ENCODE measurements at places on chromosomes 5 and 9.

DNA sequence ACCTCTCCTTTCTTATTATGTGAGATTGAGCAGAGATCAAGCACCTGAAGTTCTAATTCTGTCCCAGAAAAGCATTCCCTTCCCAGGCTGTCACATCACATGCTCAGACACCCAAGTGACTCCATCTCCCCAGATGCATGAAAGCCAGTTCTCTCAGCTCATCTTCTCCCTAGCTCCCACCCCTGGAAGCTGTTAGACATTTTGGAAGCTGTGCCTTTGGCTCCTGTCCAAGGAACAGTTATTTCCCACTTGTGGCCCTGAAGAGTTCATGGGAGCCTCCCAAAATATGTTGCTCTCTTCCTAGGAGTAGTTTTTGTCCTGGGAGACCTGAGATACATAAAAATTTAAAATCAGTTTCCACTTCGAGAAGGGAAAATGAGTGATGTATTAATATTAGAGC lies 161.4 kb upstream of the GAS1 start:
- DNase-seq: no peak

- no peak for DNase-seq
These were observed 3.6 kb upstream of the OLFM1 start for GRCh38 chr9:135083831-135084230.

DNA sequence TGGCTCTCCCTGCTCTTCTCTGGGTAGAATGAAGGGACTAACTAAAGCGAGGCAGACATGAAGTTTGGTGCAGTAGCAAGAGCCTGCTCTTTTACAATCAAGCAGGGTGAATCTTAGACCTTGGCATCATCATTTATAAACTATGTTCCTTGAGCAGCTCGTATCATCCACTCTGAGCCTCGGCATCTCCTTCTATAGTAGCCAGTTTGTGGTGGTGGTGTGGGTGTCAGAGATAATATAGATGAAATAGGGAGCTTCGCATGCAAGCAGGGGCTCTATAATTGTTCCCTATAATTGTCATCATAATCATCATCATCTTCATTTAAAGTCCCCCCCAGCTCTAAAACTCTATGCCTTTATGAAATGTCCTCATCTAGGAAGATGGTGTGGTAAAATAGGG lies 72.5 kb upstream of the SAP30L start:
- DNase-seq: no peak

DNA sequence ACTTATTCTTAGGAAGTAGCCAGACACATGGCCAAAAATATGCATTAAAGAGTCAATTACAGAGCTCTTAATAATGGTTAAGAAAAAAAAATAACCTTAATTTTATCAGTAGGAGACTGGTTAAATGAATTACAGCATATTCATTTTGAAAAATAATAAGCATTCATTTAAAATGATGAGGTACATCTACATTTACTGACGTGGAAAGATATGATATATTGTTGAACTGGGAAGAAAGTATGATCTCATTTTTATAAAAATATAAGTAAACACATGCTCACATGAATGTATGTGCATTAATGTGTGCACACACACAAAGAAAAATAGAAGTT lies 250.3 kb downstream of the ENC1 start:
- DNase-seq: no peak

GRCh38 chr5:44833249-44833648 lies 24.5 kb downstream of the MRPS30 start:
- no peak for DNase-seq

DNA sequence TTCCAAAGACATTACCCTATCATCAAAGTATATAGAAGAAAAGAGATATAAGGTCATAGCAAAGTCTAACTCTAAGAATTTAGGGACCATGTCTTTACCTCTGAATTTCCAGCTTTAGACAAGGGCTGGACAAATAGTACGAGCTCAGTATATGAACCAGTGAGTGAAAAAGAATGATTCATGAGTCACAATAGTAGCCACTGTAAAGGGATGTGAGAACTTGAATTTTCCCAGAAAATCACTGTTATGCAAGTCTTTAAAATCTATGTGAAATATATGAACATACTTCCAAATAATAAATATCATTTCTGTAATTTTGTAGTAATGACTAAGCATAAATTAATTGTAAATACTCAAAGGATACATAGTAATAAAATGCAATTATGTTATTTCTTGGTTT lies 305.9 kb upstream of the PRR16 start:
- no peak for DNase-seq

DNA sequence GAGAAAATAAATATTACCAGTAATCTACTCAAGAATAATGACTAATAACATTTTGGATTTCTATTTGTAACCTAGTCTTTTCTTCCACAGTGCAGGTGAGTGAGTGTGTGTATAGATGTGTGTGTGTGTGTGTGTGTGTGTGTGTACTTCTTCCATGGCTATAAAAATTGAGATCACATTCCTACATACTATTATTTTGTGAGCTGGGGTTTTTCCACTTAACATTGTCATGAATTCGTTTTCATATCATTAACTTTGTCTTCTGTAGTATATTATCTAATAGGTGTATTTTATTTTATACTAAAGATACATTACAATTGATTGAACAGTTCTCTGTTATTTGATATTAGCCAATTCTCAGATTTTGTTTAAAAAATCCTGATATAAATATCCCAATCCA lies 152.4 kb upstream of the TRPC7 start:
- DNase-seq: no peak

GRCh38 chr5:50975840-50976239 lies 309.4 kb downstream of the PARP8 start:
- DNase-seq: no peak

- no peak for DNase-seq
These were observed 9.5 kb upstream of the QSOX2 start for GRCh38 chr9:136255166-136255538.

- DNase-seq: no peak
These were observed 3.7 kb upstream of the FSD1L start for GRCh38 chr9:105444130-105444529.

GRCh38 chr5:174552428-174552827 lies 172.0 kb upstream of the MSX2 start:
- no peak for DNase-seq

- no peak for DNase-seq
These were observed 82.6 kb downstream of the PBX3 start for GRCh38 chr9:125829743-125830142.

DNA sequence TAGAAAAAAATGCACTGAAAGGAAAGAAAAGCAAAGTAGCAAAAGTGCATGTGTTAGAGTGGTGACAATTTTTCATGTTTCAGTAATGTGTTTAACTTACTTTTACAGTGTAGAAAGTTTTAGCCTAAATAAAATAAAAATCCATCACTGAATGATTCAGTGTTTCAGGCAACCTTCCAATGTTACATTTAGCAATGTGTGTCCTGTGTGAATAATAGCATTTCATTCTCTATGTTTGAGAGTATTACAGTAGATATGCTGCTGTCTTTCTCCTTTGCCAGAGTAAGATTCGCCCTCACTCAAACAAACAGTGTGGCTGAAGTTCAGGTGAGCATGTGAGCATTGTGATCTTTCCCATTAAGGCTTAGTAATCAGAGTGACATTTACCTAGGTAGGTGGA lies 171.1 kb downstream of the TARS1 start:
- no peak for DNase-seq

DNA sequence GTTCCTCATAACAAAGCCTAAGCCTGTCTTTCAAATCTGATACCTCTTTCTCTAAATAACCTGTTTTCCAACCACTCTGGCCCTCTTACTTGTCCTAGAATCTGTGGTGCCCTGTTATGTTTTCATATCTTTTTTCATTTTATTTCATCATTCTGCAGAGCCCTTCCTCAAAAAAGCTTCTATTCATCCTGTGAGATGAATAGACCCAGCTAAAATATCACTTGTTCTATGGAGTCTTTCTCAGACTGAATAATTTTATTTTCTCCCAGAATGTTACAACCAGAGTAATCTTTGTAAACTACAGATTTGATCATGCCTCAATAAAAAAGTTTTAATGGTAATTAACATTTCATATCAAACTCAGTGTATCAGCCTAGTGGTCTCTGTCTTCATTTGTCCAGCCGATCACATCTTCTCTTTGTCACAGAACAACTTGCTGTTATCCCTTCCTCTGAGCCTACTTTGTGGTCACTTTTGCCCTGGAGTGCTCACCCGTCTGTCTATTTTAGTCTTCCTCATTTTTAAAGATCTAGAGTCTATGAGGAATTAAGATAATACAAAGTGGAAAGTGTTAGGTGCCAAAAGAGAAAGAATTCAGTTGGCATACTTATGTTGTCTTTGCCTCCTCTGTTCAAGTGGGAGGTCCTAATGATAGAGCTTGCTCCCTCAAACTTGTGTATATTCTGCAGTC lies 77.8 kb downstream of the ZCCHC7 start:
- no peak for DNase-seq

DNA sequence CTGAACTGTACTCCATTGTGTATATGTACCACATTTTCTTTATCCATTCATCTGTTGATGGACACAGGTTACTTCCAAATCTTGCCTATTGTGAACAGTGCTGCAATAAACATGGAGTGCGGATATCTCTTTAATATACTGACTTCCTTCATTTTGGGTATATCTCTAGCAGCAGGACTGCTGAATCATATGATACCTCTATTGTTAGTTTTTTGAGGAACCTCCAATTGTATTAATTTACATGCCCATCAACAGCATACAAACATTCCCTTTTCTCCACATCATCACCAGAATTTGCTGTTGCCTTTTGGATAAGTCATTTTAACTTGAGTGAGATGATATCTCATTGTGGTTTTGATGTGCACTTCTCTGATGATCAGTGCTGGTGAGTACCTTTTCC lies 81.8 kb upstream of the FAM120A start:
- no peak for DNase-seq

- DNase-seq: no peak
These were observed 122.3 kb downstream of the SEMA5A start for GRCh38 chr5:9423571-9423970.

- no peak for DNase-seq
These were observed 41.0 kb downstream of the B4GALT1 start for GRCh38 chr9:33125871-33126823.

- no peak for DNase-seq
These were observed 3.3 kb downstream of the MUSK start for GRCh38 chr9:110671849-110672248.

All from GM12892 (cell line).